Neural progenitor cell (in vitro differentiated cells): ENCODE measurements at places on chromosomes 3 and 15.

DNA sequence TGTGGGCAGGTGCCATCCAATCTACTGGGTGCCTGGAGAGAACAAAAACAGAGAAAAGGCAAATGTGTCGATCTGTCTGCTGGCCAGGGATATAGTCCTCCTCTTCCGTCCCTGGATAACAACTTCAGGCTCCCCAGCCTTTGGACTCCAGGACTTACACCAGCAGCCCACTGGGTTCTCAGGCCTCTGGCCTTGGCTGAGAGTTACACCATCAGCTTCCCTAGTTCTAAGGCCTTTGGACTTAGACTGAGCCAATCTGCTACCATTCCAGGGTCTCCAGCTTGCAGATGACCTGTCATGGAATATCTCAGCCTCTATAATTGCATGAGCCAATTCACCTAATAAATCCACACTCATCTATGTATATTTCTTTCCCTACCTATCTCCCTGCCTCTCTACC lies 460.9 kb upstream of the ADAMTS9 start:
- DNase-seq = no peak

GRCh38 chr15:98524838-98525660 lies 123.3 kb upstream of the IGF1R start:
- no peak for DNase-seq

DNA sequence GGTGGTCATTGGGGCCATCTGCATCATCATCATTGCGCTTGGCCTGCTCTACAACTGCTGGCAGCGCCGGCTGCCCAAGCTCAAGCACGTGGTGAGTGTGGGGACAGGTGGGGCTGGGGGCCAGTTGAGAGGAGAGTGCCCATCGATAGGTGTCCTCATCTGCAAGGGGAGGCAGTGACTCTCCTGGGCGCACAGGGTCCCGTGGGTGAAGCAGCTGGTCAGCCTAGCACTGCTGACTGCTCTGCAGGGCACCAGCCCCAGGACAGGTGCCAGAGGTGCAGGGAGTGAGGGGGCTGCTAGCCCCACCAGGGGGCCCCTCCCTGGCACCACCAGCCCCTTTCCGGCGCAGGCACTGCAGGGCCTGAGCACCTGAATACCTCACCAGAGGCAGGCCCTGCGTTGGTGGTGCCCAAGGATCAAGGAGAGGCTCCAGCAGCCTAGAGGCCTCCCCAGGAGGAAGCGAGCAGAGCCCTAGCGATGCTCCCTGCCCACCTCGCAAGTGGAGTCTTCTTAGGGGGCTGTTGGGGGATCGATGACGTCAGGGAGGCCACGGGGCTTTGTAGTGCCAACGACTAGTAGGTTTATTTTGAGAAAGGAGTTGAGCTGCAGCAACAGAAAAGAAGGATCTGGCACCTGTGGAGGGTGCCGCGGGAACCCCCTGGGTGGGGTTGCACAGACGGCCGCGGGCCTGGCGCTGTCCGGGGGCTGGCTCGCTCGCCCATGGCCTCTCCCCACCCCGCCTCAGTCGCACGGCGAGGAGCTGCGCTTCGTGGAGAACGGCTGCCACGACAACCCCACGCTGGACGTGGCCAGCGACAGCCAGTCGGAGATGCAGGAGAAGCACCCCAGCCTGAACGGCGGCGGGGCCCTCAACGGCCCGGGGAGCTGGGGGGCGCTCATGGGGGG lies 976 bp upstream of the ABTB1 start:
- DNase-seq = peak; percentile 23

DNA sequence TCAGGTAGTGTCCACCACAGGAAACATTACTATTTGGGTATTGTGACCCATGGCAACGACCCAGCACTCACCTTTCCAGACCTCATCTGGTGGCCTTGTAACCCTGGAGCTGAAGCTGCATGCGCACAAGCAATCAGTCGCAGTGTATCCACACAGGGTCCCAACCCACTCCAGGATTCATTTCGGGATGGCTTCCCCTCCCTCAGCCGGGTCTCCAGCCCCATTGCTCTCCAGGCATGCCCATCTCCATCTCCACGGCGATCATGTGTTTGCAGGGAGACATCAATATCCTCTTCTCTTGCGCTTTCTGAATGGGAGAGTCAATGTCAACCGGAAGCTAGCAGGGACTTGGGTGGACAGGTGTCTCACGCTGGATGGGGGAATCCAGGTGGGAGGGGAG lies 35.2 kb downstream of the GOLGA6L2 start:
- DNase-seq = no peak

GRCh38 chr3:49415931-49416601 lies 3.8 kb downstream of the TCTA start:
- no peak for DNase-seq

DNA sequence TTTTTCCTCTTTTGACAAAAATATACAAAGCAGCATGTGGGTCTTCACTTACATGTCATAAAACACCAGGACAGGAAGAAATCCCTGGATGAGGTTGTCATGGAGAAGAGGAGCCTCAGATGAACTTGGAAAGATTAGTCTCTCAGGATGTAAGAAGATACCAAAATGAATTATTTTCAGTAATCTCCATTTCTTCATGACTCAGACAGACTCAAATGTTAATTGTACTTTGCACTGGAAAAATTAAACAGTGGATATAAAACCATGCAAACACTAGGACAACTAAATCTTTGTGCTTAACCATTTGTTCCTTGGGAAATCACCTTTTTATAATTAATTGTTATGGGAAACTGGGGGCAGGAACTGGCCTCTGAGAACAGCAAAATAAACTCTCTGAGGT lies 237.0 kb downstream of the CD47 start:
- no peak for DNase-seq

GRCh38 chr3:39282057-39282456 lies 2.2 kb upstream of the CX3CR1 start:
- no peak for DNase-seq

DNA sequence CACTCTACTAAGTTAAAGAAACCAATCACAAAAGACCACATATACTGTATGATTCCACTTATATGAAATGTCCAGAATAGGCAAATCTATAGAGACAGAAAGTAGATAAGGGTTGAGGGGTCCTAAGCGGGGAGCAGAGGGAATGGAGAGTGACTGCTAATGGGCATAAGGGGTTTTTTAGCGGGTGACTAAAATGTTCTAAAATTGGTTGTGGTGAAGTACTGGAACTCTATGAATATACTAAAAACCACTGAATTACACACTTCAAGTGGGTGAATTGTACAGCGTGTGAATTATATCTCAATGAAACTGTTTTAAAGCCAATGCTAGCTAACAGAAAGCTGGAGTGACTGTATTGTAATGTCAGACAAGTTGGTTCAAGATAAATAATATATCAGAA lies 33.3 kb downstream of the KPNA1 start:
- DNase-seq = no peak

DNA sequence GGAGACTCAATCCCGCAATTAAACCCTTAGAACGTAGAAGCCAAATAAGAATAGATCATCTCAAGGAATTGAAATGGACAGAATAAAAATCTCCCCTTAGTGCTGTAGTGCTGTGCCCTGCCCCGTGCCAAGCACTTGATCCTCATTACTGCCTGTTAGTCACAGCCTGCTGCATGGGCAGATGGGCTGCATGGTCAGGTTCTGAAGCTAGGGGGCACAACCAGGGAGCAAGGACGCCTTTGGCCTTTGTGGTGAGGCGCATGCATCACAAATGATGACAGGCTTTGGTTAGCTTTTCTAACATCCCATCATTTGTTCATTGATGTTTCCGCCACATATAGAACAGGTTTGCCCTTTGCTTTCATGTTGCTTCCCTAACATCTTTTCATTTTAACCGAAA lies 336.3 kb upstream of the ADAMTS9 start:
- DNase-seq = no peak

DNA sequence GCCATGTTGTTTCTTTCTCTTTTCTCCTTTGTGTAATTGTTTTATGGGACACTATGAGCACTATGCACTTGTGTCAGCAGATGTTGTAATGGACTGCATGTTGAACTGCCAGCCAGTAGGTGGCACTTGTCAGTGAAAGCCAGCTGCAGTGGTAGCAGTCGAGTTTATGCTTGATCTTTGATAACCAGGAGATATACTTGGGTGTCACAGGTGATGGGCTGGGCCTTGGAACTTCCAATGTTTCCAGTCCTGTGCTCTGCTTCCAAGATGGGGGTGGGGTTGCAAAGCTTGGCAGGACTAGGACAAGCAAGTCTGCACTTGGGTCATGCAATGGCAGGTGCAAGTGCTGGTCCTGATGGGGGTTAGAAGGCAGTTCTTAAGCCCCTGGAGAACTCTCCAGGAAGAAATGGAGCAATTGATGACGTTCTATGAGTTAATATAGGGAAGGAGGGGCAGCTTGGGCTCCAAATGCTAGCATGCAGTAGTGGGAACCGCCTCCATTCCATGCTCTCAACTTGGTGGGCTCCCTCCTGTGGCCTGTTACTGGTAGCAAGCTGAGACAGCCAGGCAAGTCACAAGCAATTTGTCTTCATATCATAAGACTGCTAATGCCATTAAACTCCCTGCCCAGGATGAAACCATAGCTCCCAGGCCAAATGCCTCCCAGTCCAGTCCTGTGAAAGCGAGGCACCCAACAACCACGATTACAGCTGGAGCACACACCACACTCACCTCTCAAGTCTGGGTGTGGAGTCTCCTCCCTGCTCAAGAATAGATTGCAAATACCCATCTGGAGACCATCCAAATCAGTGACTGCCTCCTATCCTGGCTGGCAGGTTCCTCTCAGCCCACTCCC lies 287.2 kb downstream of the CGGBP1 start:
- DNase-seq = peak; percentile 51

DNA sequence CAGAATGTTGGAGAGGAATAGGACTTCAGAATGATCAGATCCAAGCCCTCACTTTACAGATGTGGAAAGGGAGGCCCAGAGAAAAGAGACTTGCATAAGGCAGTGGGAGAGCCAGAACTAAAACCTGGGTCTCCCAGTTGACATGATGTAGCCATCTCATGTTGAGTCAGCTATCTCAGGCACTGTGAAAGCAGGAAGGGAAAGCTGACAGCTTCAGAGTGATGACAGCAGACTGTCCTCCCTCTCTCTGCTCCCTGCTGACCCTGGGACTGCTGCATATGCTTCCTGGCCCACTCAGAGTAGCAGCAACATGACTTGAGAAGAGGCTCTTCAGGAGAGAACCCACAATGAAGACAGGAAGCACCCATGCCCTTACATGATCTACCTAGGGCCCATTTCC lies 14.7 kb downstream of the FHIT start:
- no peak for DNase-seq

GRCh38 chr3:135878501-135878900 lies 87.0 kb upstream of the PPP2R3A start:
- DNase-seq = no peak

DNA sequence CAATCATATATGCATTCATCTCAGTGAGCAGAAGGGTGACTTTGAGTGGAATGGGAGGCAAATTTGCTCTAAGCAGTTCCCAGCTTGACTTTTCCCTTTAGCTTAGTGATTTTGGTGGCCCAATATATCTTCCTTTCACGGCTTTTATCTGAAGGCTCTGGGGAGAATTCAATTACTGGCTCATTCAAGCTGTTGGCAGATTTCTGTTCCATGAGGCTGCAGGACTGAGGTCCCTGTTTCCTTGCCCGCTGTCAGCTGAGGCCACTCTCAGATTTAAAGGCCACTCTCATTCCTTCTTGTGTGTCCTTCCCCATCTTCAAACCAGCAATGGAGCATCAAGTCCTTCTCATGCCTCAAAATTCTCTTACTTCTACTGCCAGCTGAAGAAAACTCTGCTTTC lies 170.4 kb upstream of the ATP10A start:
- no peak for DNase-seq

GRCh38 chr3:194421-194820 lies 2.1 kb upstream of the CHL1 start:
- no peak for DNase-seq

- DNase-seq = no peak
These were observed 40.9 kb downstream of the SAMMSON start for GRCh38 chr3:70040386-70040785.

GRCh38 chr15:78855746-78856145 lies 16.9 kb upstream of the MORF4L1 start:
- DNase-seq = no peak

DNA sequence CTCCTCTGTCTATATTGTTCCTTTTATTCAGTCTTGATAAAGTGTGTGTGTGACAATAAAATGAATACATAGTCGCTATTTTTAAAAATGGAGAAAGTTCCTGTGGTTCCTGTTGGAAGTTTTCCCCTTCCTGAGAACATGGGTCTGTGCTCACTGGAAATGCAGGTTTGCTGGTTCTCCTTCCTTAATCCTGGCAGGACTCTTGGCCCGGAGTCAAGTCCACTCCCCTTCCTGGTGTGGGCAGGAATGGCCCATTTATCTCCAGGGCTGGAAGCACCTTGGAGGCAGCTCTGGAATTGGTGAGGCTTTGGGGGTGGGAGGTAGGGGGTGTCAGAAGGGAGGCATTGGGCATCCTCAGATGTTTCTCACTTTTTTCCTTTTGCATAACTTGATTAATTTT lies 30.1 kb downstream of the FOXL2 start:
- no peak for DNase-seq

GRCh38 chr3:71101014-71101413 lies 482.5 kb downstream of the FOXP1 start:
- DNase-seq = no peak

GRCh38 chr3:129314386-129315222 lies 35.9 kb downstream of the HMCES start:
- DNase-seq = peak; percentile 97

GRCh38 chr3:62558549-62559112 lies 185.3 kb upstream of the FEZF2 start:
- DNase-seq = peak; percentile 71

GRCh38 chr3:9947025-9947995 lies 4.9 kb downstream of the PRRT3 start:
- peak; percentile 85 for DNase-seq

DNA sequence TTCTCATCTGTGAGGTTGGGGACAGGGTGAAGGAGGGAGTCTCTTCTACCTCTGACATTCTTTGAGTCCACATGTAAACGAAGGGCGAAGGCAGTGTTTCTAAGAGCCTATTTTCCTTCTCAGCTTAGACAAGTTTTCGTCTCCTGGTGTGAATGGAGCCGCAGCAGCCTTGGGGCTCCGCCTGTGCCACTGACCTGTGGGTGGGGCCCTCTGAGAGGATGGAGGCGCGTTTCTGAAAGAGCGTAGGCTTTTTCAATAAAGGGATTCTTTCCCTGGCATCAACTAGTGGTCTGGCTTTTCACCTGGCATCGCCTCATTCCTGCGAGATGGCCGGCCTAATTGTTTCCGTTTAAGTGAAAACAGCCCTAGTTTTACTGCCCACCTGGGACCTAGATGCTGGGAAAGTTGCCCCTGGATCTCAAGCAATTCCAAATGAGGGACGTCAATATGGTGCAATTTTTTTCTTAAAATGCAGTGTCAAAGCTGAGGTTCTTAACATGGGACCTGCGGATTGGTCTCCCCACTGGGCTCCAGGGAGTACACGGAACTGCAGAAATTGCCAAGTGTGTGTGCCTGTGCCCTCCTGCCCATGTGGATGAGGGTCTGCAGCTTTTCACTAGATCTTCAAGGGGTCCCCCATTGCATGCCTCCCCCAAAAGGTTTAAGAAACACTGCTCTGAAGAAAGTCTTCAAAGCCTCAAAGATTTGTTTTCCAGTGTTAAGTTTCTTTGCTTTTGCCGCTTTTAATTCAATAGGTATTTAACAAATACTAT lies 958 bp downstream of the GLDN start:
- DNase-seq = peak; percentile 23
